SK-N-SH treated with all-trans-retinoic acid at 6 μM for 48 hours (cell line): ENCODE measurements at places on chromosomes 4 and X.

GRCh38 chrX:68443155-68443868, 10.0 kb upstream of the OPHN1 start:
- peak; percentile 49; the same call in 2 of the 3 replicates for ATAC-seq

DNA sequence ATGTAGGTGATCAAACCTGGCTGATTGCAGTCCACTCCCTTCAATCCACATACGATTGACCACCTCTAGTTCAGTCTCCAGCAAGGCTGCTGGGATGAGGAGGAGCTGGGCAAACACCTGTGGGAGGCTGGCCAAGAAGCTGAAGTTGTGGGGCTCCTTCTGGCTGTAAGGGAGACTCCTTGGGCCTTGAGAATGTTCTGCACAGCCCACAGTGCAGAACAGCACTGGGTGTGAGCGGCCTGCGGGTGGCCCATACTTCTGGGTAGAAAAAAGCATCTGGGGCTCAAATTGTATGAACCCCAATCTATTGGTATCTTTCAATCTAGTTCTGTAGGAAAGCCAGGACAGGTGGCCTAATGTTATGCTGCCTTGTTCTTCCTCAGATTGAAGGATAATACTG, 1608.8 kb upstream of the PCDH10 start:
- no peak for ATAC-seq

- peak; percentile 54 for ATAC-seq
Observed at GRCh38 chr4:143512978-143513313, 556 bp upstream of the SMARCA5 start.

GRCh38 chr4:37903901-37904300, 13.0 kb downstream of the TBC1D1 start:
- no peak for ATAC-seq

DNA sequence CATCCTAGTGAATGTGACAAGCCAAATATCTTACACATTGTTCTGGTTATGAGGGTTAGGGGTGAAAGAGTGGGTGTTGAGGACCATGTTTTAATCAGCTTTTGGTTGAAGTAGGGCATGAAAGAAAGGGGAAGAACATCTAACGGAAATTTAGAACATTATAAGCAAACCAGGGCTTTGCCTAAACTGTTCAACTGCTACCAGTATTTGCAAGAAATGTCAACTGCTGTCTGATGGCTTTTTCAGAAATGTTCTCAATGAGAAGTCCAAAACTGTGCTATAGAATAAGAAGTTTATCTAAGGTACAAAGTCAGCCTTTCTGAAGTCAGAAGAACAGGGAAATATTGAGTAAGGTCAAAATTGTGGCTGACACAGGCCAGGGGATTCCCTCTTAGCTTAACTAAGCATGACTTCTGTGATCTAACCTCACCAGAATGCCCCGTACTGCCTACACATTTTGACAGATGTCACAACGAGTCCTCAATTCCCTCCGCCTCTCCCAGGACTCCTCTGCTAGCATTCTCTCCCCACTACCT, 67.1 kb downstream of the DTHD1 start:
- ATAC-seq = no peak

GRCh38 chr4:1839282-1839681, 16.7 kb downstream of the LETM1 start:
- no peak for ATAC-seq

GRCh38 chrX:22313766-22314165, 41.1 kb downstream of the CBLL2 start:
- ATAC-seq = no peak

DNA sequence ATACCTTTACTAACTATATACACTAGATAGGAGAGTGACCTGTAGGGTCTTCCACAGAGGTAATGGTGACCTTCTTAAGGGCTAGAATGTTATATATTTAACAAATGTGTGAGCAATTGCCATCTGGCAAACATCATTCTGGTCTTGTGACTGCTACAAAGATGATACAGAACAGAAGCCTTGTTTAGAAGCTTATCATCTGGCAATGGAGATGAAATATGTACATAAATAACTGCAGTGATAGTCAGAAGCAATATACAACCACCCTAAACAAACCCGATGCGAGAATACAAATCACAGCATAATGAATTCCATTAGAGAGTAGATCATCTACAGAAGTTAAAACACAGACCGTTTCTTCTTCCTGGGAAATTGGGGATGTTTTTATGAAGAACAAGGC, 952.7 kb upstream of the SLIT2 start:
- ATAC-seq = peak; percentile 95

GRCh38 chr4:52748432-52748831, 2.8 kb downstream of the ERVMER34-1 start:
- no peak for ATAC-seq

GRCh38 chr4:11768251-11768972, 339.7 kb upstream of the HS3ST1 start:
- ATAC-seq = no peak

DNA sequence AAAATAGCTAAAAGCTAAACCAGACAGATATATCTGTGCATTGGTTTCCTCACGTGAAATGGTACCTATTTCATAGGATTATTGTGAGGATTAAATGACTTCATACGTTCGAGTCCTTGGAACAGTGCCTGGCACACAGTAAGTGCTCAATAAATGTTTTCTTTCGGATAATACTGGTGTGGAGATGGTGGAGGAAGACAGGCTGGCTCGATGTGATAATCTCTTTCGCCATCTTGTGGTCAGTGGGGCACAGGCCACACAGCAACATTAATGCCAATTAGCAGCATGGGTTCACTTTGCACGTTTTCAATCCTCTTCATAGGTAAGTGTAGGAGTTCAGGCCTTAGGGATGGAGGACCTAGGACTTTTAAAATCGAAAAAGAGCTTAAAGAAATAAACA, 9.3 kb downstream of the PAGE4 start:
- peak; percentile 91 for ATAC-seq

GRCh38 chrX:96430756-96431455, 253.7 kb upstream of the DIAPH2 start:
- no peak for ATAC-seq

DNA sequence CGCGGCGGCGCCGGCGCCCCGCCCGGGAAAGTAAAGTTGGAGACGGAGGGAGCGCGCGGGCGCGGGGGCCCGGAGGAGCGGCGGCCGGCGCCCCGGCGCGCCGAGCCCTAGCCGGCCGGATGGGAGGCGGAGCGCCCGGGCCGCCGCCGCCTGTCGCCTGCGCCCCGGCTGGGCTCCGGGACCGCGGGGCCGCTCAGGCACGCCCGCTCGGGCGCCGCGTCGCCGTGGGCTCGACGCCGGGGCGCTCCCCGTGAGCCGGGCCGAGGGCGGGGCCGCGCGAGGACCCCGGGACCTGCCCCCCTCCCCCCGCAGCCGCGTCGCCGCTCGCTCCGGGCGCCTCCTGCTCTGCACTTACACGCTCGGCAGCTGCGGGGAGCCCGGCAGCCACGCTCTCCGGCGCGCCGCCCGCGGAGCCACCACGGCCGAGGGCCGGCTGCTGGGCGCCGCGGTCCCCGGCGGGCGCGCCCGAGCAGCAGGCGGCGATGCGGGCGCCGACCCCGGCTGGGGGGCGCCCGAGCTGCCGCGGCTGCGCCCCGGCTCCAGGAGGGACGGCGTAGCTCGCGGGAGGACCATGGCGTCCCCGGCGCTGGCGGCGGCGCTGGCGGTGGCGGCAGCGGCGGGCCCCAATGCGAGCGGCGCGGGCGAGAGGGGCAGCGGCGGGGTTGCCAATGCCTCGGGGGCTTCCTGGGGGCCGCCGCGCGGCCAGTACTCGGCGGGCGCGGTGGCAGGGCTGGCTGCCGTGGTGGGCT, at the start of gene ADRA2C:
Gene ADRA2C, plus strand, starts transcription at position 350 of the 749 bp plus-strand sequence. Its CDS starts 222 bp downstream, at position 572.
- ATAC-seq = no peak

DNA sequence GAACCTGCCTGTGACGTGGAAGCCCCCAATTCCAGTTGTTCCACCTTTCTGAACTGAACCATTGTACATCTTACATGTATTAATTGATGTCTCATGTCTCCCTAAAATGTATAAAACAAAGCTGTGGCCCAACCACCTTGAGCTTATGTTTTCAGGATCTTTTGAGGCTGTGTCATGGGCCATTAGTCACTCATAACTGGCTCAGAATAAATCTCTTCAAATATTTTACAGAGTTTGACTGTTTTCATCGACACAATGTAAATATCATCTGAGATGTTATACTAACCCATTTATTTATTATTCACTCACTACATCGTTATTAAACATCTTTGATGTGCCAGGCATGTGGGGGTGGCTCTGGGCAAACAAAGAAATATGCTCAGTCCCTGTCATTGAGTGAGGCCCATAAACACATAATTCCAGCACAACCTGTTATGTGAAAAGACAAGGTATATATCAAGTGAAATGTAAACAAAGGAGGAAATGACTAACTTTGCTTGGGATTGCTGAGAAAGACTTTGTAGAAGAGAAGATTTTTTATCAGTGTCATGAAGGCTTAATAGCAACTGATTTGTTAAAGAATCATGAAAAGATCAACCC, 34.5 kb upstream of the PPM1K start:
- no peak for ATAC-seq

DNA sequence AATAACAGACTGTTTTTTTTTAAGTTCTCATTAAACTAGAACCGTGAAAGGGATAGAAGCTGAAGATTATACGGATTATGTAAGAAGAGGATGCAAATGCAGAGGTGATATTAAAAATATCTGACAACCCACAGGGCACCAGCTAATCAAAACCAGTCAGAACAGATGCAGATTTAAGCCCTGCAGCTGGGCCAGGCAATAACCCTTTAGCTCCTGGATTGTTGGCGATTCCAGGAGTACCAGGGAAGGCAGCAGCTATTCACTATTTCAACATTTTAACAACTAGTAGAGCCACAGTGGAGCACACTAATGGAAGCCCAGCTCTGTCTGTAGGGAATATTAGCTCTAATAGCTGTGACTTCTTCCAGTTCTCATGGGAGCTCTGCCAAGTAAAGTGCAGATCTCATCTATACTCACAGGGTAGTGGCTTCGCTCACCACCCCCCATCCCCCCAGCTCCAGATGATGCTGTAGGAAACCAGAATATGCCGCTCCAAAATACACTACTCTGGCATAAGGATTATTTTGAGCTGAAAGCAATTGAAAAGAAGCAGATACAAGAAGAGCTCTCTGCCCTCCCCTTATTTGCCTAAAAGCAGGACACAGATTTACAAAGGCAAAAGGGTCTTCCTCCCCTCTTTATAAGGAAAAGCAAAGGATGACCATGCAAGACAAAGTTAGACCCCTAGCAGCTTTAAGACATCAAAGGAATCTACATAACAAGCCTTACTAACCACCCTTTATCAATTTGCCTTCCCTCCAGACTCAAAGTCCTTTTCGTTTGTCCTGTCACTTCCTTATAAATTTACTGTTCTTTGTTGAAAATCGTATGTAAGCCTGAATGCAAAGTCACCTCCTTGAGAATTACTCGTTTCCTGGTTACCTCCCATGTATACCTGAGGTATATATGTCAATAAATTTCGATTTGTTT, 13.7 kb downstream of the SCD5 start:
- ATAC-seq = peak; percentile 76

GRCh38 chr4:177369372-177369771, 59.7 kb downstream of the NEIL3 start:
- ATAC-seq = peak; percentile 76

GRCh38 chr4:151329217-151330007, 4.0 kb upstream of the SH3D19 start:
- no peak for ATAC-seq

DNA sequence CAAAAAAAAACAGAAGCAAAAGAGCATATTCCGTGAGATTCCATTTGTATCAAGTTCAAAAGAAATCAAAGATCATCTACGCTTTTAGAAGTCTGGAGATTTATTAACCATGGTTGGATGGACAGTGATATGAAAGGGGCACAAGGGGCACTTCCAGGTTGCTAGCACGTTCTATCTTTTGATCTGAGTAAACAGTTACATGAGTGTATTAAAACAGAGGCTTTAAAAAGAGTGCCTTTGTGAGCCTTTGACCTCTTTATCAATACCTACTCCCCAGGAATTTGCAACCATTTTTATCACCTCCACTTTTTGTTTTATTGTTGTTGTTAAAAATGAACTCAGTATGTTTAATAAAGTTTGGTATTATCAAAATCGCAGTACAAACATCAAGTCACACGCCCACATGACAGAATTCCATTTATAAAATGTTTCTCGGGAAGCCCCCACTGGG, 72.4 kb upstream of the UCP1 start:
- ATAC-seq = no peak

DNA sequence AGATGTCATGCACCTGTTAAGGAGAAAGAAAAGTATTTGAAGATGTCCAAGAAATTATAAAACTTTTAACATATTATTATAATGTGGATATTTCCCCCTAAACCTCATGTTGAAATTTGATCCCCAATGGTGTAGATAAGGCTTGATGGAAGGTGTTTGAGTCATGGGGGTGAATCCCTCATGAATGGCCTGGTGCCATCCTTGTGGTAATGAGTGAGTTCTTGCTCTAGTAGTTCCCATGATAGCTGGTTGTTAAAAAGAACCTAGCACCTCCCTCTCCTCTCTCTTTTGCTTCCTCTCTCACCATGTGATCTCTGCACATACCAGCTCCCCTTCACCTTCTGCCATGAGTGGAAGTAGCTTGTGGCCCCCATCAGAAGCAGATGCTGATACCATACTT, 176.6 kb upstream of the NR3C2 start:
- no peak for ATAC-seq

- no peak for ATAC-seq
Observed at GRCh38 chr4:88628746-88629145, 36.5 kb downstream of the HERC3 start.

DNA sequence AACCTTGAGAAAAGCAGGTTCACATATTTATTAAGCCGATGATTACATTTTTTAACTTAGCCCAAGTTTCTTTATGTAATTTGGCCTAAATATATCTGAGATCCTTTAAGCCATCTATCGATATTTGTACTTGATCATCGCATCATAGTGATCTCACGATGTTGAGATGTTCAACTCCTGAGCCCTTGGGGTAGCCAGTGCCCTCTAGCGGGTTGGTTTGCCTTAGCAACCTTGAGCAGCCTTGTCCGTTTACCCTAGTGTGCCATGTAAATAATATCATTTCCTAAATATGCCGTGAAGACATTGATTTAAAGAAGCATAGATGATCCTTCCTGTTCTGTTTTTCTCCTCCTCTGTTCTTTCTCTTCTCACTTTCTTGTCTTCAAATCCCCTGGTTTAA, 432.2 kb downstream of the RPA4 start:
- peak; percentile 53; the same call in 1 of the 3 replicates for ATAC-seq

GRCh38 chrX:70026112-70026850, 23.5 kb downstream of the AWAT2 start:
- ATAC-seq = no peak

DNA sequence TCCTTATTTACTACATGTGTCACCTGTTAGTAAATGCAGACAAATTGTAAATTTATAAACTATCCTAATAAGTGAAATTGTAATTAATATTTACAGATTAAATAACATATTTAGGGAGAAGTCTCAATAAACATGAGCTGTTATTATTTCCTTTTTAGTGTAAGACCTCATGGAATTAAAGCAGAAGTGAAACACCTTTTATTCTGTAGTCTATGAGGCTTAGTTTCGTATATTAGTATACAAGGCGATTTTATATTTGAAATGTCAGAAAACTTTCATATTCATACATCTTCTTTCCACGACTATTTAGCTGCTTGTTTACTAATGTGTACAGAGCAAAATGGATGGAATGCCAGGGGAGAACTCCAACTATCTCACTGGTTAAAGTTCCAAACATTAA, 414.4 kb downstream of the ARHGAP24 start:
- ATAC-seq = no peak

- no peak for ATAC-seq
Observed at GRCh38 chr4:153471698-153472093, 5.5 kb downstream of the TMEM131L start.
